NCI-H2081 treated with DMSO at 0.1 percent for 48 hours (cell line): ENCODE measurements at places on chromosomes 7 and 10.

- no peak for DNase-seq
Observed at GRCh38 chr7:12549106-12549505, 21.4 kb upstream of the SCIN start.

DNA sequence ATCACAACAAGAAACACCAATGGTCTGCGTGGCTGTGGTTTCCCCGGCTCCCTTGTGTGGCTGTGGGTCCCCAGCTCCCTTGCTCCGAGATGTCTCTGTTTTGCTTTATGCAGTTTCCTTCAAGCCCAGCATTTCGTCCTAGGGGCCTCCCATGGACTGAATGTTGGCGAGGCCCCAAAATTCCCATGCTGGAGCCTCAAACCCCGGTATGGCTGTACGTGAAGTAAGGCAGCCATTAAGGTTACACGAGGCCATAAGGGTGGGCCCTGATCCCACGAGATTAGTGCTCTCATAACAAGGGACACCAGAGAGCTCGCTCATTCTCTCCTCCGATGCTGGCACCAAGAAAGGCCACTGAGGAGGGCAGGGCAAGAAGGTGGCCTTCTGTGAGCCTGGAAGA, 44.6 kb downstream of the INSIG1 start:
- DNase-seq, result no peak

DNA sequence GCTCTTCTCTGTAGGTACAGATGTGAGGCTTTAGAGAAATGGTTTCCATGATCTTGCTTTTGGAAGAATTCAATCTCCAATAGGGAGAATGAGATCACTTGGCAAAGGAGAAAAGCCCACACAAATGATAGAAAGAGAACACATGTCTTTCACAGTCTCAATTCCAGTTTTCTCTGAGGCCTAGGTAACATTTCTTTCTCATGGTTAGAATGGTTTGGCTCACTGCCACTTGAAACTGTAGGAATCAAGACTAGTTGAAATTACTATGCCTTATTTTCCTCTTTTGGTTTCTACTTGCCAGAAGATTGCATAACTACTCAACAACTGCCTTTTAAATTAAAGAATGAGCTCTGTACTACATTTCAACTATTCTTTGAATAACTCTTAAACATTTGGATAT, 276.5 kb upstream of the TEX47 start:
- DNase-seq, result no peak

GRCh38 chr10:91006001-91006751, 85.3 kb upstream of the ANKRD1 start:
- DNase-seq, result no peak

DNA sequence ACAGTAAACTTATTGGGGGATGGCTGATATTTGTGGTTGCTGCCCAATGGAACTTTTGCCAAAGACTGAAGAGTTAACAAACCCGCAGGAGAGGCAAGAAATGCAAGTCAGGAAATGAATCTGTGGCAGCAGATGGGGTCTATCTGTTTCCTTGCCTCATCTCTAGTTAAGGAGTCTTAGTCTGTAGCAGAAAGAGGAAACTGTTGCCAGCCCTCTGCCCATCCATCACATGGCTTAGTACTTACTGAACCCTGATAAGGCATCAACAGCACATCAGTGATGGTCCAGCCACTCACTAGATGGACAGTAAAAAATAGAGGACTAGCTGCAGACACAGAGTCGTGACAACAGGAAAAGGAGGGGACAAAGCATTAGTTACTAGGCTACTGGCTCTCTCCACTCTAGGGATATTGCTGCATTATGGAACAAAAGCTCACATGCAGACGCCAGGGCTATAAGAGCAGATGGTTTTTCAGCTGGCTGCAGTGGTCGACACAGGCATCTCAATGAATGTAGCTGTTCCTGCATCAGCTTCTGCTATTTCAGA, 614.7 kb downstream of the PARD3 start:
- DNase-seq, result no peak

- DNase-seq, result no peak
Observed at GRCh38 chr7:41873741-41874140, 170.9 kb upstream of the INHBA start.

- DNase-seq, result no peak
Observed at GRCh38 chr7:41925946-41926345, 223.1 kb upstream of the INHBA start.

- no peak for DNase-seq
Observed at GRCh38 chr7:44372560-44373417, 47.4 kb upstream of the CAMK2B start.

DNA sequence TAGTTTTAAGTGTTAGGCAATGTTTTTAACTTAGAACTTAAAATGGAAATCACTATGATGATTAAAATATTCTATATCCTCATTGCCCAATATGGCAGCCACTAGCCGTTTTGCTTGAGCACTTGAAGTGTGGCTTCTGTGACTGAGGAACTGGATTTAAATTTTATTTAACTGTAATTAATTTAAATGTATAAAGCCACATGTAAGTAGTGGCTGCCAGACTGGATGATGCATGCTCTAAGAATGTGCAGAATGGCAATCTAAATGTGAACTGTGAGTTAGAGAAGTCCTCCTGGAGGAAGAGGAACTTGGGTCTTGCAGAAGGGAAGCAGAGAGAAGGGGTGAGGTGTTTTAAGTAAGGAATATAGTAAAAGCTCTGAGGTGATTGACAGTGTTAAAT, 451.4 kb downstream of the SUGCT start:
- no peak for DNase-seq

GRCh38 chr10:112738606-112739591, 211.1 kb upstream of the TCF7L2 start:
- DNase-seq, result no peak

DNA sequence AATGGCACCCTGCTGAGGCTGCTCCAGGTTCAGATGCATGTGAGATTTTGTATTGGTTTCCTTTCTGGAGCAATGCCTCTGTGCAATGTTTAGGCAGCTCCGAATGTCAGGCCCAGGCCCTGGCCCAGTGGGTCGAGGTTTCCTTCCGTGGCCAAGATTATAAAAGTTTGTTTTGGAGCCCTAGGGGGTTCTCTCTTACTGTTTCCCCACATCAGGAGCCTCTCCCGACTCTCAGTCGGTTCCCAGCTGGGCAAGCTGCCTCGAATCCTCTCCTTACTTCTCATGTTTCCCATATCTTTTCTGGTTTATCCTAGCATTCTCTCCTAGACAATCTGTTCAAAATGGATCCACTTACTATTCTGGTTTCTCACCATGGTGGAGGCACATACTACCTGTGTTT, 11.0 kb downstream of the TMEM140 start:
- no peak for DNase-seq

DNA sequence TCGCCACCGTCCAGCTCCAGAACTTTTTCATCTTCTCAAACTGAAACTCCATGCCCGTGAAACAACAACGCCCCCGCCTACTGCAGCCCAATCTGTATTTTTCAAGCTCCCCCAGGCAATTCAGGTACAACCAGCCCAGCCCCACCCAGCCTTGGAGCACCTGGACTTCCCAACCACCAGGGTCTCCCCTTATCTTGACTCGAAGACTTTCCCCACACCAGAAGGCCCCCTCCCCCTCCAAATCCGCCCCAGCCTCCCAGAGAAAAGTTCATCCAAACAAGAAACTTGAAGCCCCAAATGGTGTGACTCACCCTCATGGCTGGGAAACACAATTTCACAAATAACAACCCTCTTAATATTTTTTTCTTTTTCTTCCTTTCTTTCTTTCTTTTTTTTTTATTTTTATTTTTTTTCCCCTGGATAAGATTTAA, 10.6 kb downstream of the ZCCHC24 start:
- no peak for DNase-seq

GRCh38 chr7:80832006-80832405, 86.8 kb downstream of the SEMA3C start:
- no peak for DNase-seq

DNA sequence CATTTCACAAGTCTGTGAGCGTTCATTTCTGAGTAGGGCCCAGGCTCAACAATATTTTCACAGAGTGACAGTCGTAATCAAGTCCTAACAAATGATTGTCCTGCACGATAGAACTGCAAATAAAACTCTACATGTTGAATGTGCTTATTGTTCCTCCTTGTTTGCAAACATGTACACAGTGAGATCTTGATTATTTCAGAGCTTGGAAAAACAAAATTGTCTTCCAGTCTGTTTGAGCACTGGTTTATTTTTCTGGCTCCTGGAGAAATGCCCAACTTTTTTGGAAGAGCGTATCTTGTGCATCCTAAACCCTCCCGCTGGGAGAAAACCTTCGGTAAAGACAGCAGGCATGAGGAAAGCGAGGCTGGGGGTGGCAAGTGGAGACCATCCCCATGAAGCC, 91.1 kb downstream of the TEX36 start:
- DNase-seq, result no peak

DNA sequence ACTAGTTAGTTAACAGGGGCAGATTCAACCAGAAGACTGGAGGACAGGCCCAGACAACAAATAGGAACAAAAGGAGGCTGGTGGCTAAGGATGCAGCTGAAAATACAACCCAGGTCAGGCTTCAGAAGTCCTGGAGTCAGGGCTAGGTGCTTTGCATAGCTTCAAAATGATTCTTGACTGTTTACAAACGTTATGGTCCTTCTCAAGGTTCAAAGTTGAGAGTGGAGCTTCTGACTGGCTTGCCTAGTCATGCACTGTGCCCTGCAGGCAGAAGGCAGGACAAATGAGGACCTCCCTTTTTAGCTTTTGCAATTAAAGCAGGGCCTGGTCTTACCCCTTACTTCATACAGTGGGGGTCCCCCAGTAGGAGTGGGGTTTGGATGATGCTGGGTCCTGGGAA, 4.4 kb upstream of the CDH23 start:
- no peak for DNase-seq

- no peak for DNase-seq
Observed at GRCh38 chr7:96591159-96591899, 118.3 kb downstream of the SEM1 start.

DNA sequence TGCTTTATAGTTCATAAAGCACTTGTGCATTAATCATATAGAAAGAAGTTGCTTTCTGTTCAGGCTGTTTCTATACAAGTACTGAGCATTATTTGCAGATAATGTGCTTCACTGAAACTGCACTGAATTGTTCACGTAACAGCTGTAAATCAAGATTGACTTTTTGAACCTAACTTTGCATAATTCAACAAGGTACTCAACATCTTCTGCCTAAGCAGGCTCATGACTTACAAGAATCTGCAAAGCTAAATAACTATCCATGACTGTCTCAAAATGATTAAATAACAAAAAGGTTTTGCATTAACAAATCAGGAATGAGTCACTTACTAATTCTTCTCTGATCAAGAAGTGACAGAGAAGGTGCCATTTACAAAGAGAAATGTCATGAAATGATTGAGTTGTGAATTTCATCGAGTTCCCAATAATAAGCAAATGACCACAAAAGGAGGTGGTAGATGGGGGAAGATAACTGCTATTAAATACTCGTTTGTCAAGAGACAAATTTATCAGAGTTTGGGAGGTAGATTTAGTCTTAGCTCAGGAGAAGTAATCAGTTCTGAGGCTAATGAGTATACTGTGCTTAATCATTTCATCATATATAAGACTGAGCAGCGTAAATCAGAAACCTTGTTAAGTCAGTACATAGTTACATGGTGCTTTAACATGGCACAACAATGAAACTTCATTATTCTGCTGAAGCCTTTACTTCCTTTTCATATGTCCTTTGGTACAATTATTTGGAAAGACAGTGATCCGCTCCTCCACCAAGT, 161.3 kb upstream of the LRRN3 start:
- DNase-seq, result no peak

- no peak for DNase-seq
Observed at GRCh38 chr7:36441344-36442022, 51.8 kb downstream of the ANLN start.
